ENCODE measurements at places on chromosomes 1 and 21.

- no peak for DNase-seq
Observed at GRCh38 chr1:1318131-1318652, 6.3 kb downstream of the INTS11 start.

GRCh38 chr1:206864939-206865671 lies at the start of gene IL20:
Gene IL20, plus strand, starts transcription at chr1:206865623. Its CDS starts 230 bp downstream, at chr1:206865853.
- DNase-seq: peak; percentile 12

DNA sequence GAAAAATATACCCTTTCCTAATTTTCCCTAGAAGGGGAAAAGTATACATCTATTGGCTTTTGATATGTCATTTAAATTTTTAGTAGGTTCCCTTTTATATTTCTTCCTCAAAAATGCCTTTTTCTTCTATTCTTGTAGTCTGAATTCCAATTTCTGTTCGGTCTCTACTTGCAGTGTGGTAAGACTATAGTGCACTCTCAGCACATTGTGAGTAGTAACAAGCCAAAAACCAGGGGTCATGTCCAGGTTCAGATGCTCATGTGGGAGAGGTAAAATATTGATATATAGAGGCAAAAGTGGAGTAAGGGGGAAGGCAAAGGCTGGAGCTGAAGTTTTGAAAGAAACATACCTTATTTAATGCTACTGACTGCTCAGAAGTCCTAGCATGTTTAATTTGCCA lies 4.0 kb upstream of the FCGR2A start:
- no peak for DNase-seq

GRCh38 chr1:238499021-238499420 lies 608.3 kb upstream of the ZP4 start:
- DNase-seq: no peak

- DNase-seq: no peak
Observed at GRCh38 chr1:111943846-111944749, 45.4 kb downstream of the KCND3 start.

DNA sequence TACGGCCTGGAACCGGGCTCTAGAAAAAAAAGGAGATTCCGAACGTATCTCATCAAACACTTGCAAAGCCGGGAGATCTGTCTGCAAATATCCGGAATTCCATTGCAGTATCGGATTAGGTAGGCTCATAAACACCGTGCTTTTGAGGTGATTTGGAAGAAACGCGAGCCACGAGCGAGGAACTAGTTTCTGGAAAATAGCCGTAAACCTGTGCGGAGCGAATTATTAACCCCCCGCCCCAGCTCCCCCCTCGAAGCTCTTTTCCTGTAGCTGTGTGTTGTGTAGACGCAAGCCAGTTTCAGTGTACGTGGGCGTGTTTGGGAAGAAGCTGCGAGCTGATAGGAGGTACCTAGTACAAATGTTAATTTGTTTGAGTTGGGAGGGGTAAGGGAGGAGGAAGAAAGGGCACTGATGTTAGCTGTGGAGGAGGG lies 1.1 kb downstream of the RALGPS2 start:
- peak; percentile 85 for DNase-seq

DNA sequence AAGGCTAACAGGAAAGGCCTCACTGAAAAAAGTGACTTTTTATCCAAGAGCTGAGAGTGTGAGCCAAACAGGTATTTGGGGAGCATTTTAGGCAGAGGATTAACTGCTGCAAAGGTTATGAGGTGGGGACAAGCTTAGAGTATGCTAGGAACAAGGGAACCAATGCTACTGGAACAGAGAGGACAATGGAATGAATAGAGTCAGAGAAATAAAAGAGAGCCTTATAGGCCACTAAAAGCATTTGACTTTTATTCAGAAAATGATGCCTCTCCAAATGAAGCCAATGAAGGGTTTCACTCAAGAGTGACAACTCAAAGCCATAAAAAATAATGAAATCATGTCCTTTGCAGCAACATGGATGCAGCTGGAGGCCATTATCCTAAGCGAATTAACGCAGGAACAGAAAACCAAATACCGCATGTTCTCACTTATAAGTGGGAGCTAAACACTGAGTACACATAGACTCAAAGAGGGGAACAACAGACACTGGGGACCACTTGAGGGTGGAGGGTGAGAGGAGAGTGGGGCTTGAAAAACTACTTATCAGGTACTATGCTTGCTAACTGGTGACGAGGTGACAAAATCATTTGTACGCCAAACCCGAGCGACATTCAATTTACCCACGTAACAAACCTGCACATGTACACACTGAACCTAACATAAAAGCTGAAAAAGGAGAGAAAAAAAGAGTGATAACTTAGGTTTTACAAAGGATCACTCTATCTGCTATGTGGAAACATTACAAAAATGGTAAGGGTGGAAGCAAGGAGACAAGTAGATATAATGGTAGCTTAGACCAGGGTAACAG lies 11.1 kb downstream of the PTP4A2 start:
- no peak for DNase-seq

DNA sequence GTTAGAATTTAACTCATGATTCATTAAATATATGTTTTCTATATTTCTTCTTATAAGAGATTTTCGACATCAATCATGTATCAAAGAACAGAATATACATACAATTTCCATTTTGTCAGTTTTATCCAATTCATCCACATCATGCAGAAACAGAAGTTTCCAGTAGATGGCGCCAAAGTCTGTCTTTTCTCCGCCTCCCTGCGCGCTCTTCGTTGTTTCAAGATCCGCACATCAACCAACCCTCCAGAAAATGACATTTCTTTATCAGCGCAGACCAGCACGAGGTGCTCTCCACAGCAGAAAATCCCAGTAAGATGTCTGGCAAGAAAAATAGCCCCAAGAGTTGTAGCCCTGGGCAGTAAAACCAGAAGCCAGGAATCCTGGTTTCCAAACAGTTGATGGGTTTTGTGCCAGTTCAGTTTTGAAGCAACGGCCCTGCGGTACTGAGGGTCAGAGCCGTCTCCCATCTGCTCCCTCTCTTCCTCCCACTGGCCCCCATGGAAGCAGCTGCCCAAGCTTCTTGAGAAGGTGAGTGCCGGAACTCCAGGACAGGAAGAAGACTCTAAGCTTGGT lies 38.6 kb upstream of the GPR137B start:
- DNase-seq: peak; percentile 78

DNA sequence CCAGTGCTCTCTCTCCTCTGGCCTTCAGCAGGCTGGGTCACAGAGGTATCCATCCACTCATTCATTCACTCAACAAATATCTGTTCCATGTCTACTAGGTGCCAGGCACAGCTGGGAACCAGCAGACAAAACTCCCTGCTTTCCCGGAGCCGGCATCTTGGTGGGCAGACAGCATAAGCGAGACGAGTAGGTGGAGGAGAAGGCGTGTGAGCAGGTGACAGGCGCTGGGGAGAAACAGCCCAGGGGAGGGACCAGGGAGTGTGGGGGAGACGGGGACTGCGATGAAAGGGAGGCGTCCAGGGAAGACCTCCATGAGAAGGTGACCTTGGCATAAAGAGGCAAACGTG lies 11.0 kb upstream of the KCNAB2 start:
- DNase-seq: no peak

- no peak for DNase-seq
Observed at GRCh38 chr1:159989581-159989980, 35.5 kb upstream of the SLAMF9 start.

DNA sequence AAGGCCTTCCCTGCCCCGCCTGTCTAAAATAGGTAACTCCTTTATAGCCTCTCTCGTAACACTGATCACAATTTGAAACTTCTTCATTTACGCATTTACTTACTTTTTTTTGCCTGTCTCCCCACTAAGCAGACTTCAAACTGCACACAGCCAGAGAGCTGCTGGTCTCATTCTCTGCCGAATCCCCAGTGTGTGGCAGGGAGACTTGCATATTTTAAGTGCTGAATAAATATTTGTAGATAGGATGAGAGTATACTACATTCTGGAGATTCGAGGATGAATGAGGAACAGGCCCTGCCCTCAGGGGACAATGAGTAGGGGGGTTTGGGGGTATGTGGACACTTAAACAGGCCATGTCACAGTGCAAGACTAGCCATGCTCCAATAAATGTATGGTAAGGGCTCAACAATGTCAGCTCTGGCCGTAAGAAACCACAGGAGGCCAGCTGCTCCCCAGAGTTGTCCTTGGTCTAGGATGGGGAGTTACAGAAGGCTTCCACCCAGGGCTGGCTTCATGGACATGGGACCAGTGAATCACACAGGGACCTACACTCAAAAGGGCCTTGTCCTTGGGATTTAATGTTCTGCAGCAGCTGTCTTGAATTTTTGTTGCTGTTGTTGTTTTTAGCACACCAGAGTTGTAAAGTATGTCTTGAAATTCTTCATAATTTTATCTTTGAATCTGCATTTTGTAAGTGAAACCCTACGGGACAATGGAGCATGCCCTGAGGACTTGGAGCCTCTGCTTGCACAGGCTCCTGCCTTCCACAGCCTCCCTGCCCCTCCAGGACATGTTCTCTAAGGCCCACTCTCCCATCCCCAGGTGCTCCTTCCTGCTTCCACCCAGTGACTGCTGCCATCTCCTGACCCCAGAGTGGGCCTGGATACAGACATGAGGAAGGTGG lies 8.5 kb downstream of the DIO1 start:
- no peak for DNase-seq

DNA sequence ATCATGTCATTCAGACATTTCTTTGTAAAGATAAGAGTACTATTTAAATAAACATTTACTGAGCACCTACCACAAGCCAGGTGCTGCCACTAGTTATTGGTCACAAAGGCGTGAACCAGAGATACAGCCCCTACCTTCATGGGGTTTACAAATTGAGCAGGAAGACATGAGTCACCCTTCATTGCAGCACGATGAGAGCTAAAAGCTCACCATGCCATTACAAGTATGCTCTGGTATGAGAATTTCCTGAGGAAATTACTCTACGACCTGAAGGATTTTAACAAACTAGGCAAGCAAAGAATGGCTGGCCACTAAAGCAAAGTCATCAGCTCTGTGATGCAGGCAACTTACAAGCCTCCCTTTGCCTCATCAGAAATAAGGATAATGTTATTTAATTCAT lies 346.8 kb downstream of the BRINP2 start:
- DNase-seq: no peak

- no peak for DNase-seq
Observed at GRCh38 chr21:30831194-30831765, 1.7 kb upstream of the KRTAP7-1 start.

GRCh38 chr1:109794319-109795132 lies 30.8 kb upstream of the EPS8L3 start:
- DNase-seq: no peak

- DNase-seq: no peak
Observed at GRCh38 chr1:200157715-200158114, 130.2 kb downstream of the NR5A2 start.

DNA sequence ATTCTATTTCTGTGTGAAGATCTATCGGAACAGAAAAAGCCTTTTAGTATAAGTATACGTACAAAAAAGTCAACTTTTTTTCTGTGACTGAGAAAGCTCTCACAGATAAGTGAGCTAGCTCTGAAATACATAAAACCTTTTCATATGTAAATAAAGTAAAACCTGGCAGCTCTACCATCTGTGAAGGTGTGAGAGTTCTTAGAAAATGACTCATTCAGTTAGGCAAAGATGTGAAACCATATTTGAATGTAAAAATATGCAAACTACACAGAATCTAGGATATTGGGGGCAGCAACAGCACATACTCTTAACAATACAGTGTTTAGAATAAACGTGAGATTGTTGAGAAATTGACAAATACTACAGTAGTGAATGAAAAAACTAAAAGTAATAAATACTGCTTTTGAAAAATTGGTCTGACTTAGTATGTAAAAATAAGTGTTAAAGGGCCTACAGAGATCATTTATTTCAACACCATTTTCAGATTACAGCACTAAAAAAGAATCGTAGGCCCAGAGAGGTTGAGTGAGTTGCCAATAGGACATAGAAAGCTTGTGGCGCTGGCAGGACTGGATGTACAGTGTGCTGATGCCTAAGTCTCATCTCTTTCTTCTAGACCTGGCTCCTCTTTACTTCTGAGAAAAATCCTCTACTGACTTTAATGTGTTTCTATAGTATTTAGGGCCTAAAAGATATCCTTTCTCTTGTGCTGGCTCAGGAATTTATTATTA lies 19.8 kb downstream of the ATP6V1G3 start:
- peak; percentile 83 for DNase-seq

DNA sequence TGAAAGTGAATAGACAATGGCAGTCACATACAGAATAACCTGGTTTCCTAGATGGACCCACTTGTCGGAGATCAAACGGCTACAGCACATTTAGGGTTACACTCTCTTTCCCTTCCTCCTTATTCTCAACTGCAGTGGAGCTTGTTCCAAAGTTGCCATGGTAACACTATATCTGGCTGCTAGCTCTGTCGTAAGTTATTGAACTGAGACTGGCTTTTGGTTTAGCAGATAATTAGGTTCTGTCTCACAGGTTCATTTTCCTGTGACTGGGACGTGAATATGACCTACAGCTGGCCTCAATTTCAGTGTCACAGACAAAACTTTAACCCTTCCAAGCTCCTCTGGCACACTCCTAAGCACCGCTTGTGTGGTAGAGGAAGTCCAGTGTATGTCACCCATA lies 875.8 kb downstream of the USP25 start:
- DNase-seq: peak; percentile 94

DNA sequence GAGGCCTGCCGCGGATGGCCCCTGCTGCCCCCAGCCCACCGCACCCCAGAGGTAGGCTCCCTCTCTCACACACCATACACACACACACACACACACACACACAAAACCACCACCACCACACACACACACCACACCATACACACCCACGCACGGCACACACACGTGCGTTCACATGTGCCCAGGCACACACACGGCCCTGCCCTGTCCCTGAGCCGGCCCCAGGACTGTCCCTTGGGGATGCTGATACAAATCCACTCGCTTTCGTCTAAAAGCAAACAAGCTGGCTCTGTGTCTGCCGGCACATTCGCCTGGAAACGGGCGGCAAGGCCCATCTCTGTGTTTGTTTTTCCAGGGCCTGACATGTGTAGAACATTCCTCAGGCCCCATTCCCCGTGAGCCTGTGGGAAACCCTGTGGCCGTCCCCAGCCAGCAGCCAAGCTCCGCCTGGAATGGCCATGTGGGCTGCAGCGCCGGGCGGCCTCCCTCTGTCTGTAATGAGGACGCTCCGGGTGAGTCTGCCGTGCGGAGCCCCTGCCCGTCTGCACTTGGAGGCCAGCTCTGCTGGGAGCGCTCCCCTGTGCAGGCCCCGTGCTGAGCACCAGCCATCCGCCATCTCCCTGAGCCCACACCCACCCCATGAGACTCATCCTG lies 67.4 kb downstream of the DMRTB1 start:
- peak; percentile 13 for DNase-seq

DNA sequence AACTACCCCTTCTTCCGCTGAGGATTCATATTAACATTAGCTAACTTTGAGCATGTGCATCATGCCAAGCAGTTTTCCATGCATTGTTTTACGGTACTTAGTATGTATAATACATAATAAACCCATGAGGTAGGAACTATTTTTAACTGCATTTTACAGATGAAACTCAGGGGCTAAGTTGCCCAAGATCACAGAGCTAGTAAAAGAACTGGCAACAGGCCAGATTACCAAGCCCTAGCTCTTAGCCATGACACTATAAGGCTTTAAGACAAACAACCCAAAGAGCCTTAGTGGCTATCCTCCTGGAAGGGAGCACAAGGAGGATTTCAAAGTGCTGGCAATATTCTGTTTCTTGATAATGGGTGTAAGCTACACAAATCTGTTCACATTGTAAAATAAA lies 6.1 kb downstream of the AK2 start:
- no peak for DNase-seq

- no peak for DNase-seq
Observed at GRCh38 chr21:31340942-31341487, 3.0 kb downstream of the TIAM1 start.

- DNase-seq: no peak
Observed at GRCh38 chr1:85654066-85654782, 54.0 kb downstream of the ZNHIT6 start.

All from brain (organoid and tissue), 16 donors.